Motor neuron (in vitro differentiated cells): ENCODE measurements at places on chromosomes 2 and 18.

DNA sequence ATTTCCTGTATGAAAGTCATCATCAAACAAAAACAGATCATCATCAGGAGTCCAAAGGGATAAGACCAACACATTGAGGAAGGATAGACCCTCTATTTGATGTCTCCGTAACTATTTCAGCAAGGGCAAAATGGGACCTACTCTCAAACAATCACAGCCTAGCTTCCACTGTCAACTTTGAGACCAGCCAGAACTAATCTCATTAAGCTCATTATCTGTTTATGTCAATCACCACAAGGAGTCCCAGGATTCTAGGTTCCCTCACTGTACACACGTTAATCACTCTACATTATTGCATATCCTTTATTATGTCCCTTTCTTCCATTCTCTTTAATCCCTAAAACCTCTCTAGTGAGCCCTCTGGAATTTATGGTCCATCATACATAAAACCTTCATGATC is 370.3 kb upstream of the LINC00305 start:
- no peak for ATAC-seq

DNA sequence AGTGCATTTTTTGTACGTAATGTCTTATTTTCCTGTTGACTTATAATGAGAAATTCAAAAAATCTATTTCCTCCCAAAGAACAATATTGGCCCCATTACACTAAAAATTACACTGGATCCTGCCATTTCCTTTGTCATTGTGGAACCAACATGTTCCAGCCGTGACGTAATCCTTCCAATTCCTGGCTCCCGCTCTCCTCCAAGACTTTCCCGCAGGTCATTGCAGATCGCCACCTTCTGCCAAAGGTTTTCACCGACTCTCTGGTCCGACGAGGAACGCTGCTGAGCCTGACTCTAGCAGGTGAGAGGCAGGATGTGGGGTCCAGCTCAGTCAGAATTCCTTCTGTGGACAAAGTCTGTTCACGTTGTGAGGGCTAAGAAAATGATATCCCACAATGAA is 38.0 kb downstream of the PTGR3 start:
- no peak for ATAC-seq

DNA sequence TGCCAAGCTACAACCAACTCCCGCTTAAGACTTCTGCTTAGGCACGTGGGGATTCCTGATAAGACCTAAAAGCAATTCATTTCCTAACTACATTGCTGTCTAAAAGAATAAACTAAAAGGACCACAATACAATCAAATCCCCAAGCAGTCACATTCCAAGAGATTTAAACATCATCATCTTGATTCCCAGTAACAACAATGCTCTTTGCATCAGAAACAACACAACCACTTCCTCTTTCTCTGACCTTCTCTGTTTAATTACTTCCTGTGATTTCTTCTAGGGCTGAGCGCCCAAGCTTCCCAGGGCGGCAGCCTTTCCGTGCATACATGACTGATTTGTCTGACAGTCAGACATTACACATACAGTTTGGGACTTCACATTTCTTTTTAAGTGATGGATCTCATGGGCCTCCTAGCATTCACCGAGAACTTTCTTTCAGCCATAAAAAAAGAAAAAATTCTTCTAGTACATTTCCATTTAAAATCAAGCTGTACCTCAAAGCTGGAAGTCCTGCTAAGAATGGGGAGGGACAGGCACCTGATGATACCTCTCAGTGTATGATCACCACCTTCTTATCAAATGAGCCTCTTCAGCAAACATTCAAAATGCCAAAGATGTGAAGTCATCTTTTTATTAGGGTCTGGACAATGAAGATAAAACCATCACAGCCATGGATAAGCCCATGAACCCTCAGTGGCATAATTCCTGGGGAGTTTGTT is 11.5 kb downstream of the SPRED2 start:
- no peak for ATAC-seq

- no peak for ATAC-seq
Measured at GRCh38 chr2:191009541-191010374, 4.2 kb downstream of the STAT1 start.

- ATAC-seq, result peak; percentile 15
Measured at GRCh38 chr2:74513605-74514367, 464 bp upstream of the TLX2 start.

DNA sequence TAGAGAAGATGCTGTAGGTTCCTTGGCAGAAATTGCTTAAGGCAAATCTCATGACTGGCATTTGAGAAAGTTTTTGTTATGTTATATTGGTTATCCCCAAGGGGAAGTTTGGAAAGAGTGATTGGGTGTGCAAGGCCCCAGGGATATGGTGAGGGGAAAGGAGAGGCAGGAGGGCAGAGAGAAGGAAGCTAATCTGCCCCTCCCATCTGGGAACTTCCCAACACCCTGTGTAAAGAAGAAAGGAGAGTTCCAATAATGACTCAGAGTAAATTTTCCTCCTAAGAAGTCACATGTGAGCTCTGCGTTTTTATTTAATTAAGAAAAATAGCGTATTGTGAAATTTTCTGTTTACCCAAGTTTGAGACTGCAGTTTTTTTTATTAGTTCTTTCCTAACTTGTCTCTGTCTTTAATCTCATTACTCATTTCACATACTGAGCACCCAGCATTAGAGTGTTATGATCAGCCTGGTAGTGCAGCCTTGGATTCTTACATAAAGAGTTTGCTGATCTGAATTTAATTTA is 3.1 kb upstream of the KYNU start:
- peak; percentile 86 for ATAC-seq

DNA sequence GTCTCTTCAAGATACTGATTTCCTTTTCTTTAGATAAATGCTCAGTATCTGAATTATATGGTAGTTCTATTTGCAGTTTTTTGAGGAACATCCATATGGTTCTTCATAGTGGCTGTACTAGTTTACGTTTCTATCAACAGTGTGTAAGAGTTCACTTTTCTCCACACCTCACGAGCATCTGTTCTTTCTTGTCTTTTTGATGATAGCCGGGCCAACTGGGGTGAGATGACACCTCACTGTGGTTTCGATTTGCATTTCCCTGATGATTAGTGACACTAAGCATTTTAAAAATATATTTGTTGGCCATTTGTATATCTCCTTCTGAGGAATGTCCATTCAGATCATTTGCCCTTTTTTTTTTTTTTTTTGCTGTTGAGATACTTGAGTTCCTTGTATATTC is 458.8 kb downstream of the SETBP1 start:
- no peak for ATAC-seq

GRCh38 chr2:16664052-16664731 is 1.4 kb downstream of the CYRIA start:
- ATAC-seq, result no peak

DNA sequence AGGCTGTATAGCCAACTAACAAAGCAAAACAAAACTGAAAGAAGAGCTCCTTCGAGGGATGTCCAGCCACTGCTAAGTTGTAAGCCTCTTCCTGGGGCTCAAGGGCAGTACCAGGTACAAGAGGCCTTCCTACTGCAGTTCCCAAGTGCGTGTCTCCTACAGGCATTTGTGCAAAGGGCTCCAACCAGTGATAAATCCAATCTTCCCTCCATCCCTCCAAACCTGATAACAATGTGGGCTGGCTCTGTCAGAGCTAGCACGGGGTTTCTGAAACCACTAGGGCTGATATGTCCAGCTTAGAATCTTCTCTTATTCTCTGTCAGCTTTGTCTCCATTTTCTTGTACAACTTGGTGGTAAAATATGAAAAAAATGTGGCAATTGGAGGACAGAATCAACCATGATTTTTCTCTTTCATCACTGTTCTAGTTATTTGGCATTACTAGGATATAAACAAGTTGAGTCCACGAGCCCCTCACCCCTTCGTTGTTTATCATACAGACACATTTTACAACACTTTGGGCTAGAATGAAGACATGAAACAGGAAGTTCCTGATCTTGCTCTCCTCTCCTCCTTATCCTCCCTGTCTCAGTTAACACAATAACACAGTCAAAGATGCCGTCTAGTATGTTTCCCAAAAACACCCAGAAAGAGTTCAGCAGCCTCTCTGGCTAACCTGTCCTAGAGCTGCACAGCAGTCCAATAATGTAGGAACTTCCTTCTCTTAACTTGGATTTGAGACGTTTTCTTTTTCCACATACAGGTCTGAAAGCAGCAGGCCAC is 35.4 kb upstream of the WIPF1 start:
- ATAC-seq, result no peak

GRCh38 chr2:107068069-107068916 is 182.3 kb upstream of the ST6GAL2 start:
- no peak for ATAC-seq

- no peak for ATAC-seq
Measured at GRCh38 chr2:75337619-75338018, 138.3 kb upstream of the TACR1 start.

DNA sequence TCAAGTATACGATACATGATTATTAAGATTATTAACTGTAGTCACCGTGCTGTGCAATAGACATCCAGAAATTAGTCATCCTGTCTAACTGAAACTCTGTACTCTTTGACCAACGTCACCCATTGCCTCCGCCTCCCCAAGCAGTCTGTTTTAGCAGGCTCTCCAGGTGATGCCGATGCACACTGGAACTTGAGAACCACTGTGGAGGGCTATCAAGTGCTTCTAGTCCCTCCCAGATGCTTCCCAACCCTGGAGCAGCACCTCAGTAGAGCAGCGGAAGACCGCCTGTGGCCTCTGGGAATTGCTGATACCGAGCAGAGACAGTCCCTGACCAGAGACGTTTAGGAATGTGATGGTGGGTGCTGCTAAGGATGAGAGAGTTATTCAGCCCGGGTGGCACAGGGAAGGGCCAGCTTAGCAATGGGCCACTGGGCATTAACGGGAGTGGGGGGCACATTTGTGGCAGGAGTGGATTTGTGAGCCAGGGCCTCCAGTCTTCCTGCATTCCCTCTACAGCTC is 50.7 kb downstream of the LIPG start:
- ATAC-seq, result no peak

DNA sequence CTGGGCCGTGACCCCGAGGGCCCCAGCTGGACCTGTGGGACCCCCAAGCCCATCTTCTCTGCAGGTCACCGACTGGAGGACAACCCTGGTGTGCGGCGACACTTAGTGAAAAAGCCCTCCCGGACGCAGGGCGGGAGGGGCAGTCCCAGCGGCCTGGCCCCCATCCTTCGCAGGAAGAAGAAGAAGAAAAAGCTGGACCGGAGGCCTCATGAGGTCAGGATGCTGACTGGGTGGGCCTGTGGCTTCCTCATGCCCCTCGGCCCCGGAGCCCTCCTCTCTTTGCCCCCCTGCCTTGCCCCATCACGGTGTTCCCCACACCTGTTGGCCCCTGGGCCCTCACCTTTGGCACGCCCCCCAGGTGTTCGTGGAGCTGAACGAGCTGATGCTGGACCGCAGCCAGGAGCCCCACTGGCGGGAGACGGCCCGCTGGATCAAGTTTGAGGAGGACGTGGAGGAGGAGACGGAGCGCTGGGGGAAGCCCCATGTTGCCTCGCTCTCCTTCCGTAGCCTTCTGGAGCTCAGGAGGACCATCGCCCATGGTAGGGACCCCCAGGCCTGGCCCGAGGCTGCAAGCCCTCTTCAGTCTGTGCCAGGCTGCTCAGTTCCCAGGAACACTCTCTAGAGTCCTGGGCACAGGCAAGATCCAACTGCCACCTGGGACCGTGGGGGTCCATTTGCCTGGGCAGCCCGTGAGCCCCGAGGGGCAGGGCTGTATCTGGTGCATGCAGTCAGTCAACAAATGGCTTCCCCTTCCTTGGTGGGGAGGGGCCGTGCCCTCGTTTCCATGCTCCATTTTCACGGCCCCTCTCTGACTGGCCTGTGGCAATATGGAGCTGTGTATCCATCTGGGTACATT is 4.7 kb downstream of the SLC4A3 start:
- ATAC-seq, result no peak

- ATAC-seq, result no peak
Measured at GRCh38 chr2:9832586-9832985, 10.7 kb upstream of the TAF1B start.

DNA sequence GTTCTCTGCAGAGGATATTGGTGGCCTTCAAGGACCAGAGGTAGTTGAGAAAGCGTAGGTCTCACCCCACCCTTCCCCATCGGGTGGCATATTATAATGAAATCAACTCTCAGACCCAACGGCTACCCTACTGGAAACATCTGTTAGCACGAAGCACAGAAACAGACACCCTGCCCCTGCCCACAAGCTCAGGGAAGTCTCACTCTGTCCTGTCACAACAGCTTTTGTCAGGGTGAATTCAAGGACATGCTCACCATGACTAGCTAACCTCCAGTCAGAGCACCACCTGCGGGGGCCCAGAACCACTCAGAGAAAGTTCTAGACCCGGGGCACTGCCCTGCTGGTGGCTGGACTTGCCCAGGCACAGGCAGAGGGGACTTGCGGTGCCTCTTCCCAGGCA is 3.5 kb upstream of the B3GNT7 start:
- no peak for ATAC-seq

GRCh38 chr2:27640722-27641245 is 11.9 kb downstream of the GPN1 start:
- ATAC-seq, result no peak

DNA sequence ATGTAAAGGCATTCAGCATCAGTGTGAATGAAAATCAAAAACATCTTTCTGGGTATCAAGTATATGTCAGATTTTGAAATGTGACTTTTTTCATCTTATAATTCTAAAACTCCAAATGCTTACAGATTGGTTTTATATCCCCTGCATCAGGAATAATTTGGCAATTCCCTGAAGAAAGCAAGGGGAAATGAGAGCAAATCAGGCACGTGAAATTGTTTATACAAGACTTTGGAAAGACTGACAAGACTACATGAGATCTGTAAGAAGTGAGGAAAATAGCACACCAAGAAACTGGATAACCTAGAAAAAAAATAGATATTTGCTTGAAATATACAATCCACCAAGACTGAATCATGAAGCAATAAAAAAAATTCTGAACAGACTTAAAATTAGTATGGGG is 13.8 kb downstream of the COL6A3 start:
- no peak for ATAC-seq

GRCh38 chr2:99397266-99397920 is 60.2 kb downstream of the EIF5B start:
- no peak for ATAC-seq

DNA sequence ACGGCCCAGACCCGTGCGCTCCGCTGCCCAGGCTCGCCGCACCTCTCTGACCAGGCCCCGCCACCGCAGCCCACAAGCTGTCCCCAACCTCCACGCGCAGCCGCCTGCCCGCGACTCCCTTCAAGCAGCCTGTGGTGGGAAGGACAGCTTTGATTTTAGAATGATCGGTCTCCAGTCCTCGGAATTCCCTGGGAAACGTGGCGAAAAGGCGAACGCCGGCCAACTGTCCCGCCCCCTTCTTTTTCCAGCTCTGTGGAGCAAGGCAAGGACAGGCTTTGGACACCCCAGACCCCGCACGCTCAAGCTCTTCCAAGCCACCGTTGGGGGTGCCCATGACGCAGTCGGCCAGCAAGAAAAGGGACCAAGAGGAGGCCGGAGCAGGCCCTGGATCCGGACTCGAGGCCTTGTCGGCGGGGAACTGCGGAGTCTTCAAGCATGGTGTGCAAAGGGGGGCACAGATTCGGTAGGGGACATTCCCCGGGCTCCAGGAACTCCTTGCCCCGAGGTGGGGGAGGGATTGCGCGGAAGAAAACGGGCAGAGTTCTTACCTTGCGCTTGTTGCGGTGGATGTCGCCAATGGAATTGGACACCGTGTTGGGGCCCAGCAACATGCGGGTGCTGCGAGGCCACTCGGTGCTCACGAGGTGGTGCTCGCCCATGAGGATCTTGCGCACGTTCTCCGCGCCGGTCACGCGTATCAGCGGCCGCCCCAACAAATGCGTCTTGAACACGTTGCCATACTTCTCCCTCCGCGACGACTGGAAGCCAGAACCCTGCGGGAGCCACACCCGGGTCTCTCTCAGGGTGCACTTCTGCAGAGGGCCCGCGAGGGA is 4.0 kb downstream of the CYP26B1 start:
- ATAC-seq, result peak; percentile 78

GRCh38 chr18:76686737-76687231 is 135.6 kb upstream of the ZNF236 start:
- peak; percentile 76 for ATAC-seq
